ENCODE measurements at places on chromosomes 2 and 18.
A peak's percentile ranks its signal among the peaks of the same experiment; 100 is the strongest.

DNA sequence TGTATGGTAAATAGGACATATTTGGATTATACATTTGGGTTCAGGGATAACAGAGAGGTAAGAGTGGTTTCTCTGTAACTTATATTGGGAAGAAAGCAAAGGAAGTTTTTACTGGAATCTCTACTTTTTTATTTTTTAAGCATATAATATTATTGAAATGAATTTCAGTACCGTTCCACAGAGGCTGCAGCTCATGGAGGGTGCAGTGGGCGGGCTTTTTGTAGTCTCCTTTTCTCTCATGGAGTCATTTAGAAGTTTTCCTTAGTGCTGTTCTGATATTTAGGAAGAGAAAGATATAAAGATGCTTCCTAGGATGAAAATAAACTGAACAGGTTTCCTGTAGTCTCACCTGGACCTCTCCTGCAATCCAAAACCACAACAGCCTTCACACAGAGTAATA is 1153.3 kb upstream of the TMEFF2 start:
- no peak for DNase-seq

GRCh38 chr2:240216167-240216566 is 75.7 kb upstream of the OTOS start:
- no peak for DNase-seq

DNA sequence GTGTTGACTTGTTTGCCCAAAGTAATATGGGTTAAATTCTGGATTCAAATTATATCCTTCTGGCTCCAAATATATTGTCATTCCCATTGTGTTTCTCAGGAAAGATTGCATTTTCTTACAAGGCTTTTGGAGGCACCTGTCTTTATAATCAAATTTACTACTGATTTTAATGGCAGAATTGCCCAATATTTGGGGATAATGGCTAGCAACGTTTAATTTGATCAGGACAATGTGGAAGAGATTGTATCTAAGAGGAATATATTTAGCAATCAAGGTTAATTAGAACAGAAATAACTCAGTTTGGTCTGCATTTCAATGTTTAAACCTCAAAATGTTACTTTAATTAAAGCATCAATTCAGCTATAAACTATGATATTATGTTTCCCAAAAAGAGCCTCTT is 41.7 kb upstream of the ZNF804A start:
- DNase-seq: no peak

- DNase-seq: no peak
Measured at GRCh38 chr2:85369500-85369899, 14.9 kb downstream of the ELMOD3 start.

GRCh38 chr2:4914551-4914950 is 777.6 kb upstream of the SOX11 start:
- DNase-seq: no peak

DNA sequence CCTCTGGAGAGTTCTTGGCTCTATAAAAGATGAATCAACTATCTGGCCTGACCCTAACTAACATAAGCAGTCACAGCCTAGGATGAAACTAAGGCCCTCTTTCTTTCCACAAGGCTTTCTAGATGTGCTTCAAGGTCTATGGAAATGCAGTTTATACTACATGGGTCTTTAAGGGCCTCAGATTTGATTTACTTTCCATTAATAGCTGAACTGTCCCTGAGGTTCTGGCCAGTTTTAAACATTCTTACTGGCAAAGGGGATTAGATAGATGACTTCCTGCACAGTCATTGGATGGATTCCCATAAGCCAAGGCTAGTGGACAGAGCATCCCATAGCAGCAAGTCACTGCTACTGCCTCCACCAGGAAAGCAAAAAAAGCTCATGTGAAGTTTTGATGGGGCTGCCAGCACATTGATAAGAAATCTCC is 38.1 kb upstream of the LCLAT1 start:
- DNase-seq: no peak

- no peak for DNase-seq
Measured at GRCh38 chr2:75772908-75773630, 62.4 kb upstream of the GCFC2 start.

DNA sequence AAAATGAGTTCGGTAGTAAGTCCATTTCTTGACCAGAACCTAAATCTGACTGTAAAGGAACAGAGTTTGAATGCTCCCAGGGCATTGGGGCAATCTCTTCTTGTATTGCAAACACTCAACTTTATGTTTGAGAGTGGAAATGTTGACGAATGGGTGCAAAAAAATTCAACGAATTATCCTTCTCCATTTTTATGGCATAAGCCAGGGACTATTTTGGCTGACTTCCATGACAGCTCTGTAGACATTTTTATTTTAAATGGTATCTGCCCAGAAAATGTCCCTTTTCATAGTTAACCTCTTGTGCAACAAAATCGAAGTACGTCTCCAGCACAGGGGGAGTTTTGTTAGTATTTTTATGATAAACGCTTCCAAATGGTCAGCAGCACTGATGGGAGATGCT is 3.7 kb downstream of the MLPH start:
- no peak for DNase-seq

- DNase-seq: no peak
Measured at GRCh38 chr2:184620367-184620766, 22.0 kb downstream of the ZNF804A start.

DNA sequence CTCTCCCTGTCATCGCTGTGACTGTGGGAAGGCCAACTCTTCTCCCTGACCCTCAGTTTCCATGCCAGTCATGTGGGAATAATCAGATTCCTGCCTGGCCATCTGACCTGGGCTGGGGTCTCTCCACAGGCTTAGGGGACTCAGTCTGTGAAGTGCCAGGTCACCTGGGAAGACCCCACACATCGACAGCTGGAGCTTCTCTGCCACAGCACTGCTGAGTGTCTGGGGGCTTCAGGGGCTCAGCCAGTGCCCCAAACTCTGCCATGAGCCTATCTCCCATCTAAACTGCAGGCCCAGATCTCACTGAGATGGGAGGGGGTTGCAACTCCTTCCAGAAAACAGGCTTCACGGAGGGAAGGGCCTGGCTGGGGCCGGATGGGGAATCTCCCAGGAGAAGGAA is 42.0 kb upstream of the OTOS start:
- no peak for DNase-seq

GRCh38 chr2:190407246-190407661 is 901 bp upstream of the MFSD6 start:
- DNase-seq: no peak

GRCh38 chr2:239948100-239948881 is 76.9 kb downstream of the NDUFA10 start:
- DNase-seq: no peak

DNA sequence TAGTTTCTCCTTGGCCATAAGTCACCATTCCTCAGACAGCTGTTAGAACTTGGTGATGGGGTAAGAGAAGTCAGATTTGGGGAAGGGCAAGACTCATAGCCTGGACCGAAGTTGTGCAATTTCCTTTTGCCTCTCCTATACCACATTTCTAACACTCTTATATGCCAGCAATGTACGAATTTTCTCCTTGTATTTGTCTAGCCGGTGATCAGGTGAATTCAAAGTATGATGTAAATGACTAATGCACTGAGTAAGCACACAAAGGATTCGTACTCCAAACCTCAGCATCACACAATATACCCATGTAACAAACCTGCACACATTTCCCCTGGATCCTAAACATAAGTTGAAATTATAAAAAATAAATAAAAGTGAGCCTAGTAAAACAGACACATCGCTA is 1143.5 kb upstream of the CELF4 start:
- no peak for DNase-seq

DNA sequence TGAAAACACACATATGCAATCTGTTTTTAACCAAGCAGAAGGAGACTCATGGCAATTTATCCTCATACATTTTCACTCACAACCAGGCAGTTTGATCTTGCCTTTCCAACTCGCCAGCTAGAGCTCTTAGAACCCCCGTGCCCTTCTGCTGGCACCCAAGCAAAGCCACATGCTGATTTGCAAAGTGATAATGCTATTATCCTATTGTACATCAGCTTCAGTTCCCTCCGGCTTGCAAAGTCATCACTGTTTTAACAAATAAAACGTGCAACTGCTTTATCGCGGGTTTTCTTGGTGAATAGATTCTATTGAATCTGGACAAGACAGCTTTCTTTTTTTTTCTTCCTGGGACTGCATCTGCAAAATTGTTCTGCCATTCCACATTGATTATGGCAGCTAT is 314.6 kb downstream of the LNPK start:
- no peak for DNase-seq

- DNase-seq: no peak
Measured at GRCh38 chr2:233273120-233273519, 21.6 kb downstream of the ATG16L1 start.

- no peak for DNase-seq
Measured at GRCh38 chr2:24181849-24182248, 7.0 kb downstream of the FAM228A start.

DNA sequence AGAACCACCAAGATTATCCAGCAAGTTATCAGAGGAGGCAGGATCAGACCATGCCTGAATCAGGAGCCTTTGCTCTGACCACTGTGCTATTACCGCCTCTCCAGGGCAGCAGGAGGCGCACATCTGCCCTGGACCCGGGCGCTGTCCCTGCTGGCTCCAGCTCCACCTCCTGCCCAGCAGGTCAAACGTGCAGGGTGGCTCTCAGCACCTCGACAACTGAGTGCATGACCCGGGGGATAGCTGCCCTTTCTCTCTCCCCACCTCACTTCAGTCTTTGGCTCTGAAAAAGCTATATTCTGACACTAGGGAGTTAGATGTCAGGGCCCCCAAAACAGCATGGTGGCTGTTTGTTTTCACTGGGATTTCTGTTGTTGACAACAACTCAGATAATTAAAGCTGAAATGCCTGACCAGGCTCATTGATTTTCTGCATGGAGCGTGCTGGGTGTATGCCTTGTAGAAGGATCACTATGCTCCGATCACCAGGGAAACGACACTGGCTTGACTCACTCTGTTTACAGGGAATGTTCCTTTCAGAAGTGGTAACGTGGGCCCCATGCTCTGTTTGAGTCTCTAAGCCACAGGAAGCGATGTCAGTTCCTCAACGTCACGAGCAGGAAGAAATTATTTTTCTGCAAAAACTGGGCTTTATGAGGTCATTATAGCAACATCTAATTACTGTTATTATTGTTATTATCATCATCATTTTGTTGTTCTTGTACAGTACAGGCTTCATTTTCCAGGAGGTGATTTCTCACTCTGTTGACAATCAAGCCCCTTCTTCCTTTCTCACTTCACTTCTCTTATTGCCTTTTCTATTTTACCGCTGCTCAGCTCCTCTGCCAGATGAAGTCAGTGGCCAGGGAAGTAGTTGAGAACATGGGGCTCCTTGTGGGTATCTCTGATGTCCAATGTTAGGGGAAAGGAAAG is 125.6 kb downstream of the PLB1 start:
- DNase-seq: peak; percentile 54

- DNase-seq: peak; percentile 35
Measured at GRCh38 chr2:174753038-174753633, 11.1 kb downstream of the CHRNA1 start.

DNA sequence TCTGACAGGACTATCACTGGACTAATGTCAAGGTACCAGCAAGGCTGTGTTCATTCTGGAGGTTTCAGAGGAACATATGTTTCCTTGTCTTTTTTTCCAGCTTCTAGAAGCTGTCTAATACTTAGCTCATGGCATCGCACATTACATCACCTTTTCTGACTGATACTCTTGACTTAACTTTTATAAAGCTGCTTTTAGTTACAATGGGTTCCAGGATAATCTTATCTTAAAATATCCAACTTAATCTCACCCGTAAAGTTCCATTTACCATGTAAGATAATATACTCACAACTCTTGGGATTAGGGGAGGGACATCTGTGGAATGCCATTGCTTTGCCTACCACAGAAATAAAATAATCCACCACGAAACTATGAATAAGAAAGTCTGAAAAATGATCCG is 394.2 kb downstream of the CDH19 start:
- DNase-seq: no peak

DNA sequence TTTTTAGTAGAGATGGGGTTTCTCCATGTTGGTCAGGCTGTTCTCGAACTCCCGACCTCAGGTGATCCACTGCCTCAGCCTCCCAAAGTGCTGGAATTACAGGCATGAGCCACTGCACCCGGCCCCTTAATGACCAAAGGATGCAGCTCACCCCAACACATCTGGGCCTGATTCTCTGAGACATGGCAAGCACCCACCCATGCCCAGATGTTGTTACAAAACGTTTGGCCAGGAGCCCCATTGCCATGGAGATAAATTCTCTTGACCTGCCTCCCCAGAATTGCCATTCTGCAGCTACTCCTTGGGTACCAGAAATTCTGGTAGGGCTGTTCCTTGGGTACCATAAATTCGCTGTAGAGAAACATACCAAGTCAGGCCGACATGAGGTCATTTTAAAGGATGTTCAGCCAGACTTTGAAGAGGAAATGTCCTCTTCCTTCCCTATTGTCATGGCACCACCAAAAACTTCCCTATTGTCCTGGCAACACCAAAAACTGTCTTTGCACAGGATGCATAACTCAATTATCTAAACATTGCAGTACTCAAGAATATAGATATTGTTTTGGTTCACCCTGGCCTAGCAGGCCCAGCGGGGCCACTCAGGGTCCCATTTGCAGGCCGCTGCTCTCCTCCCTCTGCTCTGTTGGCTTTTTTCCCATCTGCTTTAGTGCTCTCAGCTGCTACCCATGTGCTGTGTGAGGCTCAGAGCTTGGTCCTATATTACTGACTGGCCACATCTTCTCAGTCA is 160.9 kb upstream of the TTC39C start:
- DNase-seq: no peak

GRCh38 chr2:188668017-188668680 is 306.0 kb upstream of the COL3A1 start:
- DNase-seq: no peak

- no peak for DNase-seq
Measured at GRCh38 chr2:105771836-105772235, 27.1 kb downstream of the NCK2 start.

- DNase-seq: peak; percentile 33
Measured at GRCh38 chr2:31429759-31430438, 15.4 kb upstream of the XDH start.

DNA sequence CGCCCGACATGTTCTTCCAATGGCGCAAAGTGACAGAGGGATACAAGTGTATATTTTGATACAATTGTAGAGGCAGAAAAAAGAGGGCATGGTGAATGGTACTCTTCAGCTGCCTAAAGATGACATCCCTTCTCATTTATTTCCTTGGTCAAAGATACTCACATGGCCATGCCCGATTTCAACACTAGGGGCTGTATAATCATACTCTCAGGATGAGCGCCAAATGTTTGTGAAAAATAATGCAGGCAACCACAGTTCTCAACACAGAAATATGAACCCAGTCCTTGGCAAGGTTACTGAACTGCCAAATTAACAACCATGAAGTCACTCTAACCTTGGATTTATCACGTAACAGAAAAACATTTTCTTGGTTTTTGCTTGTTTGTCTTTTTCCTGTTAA is 204.4 kb downstream of the CCDC102B start:
- DNase-seq: no peak
